Left kidney (tissue), 8 donors: ENCODE measurements at places on chromosomes 6 and 20.

- no peak for DNase-seq
These were observed 160.9 kb downstream of the FRK start for GRCh38 chr6:115899730-115900282.

DNA sequence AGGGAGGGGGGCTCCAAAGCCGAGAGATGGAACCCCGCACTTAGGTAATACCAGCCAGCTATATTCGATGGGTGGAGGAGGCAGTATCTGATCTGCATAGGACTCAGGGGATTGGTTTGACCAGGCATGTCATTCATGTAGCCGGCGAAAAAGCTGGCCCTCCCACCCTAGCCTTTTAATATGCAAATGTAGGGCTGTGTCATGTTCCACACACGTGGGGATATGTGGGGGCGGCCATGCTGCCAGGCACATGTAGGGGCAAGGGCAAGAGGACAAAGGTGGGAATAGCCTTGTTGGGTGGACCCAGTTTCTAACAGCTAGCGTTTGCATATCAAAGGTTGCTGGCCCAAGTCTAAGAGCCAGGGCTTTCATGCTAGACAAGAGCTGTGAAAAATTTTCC is 39.1 kb upstream of the DDR1 start:
- no peak for DNase-seq

DNA sequence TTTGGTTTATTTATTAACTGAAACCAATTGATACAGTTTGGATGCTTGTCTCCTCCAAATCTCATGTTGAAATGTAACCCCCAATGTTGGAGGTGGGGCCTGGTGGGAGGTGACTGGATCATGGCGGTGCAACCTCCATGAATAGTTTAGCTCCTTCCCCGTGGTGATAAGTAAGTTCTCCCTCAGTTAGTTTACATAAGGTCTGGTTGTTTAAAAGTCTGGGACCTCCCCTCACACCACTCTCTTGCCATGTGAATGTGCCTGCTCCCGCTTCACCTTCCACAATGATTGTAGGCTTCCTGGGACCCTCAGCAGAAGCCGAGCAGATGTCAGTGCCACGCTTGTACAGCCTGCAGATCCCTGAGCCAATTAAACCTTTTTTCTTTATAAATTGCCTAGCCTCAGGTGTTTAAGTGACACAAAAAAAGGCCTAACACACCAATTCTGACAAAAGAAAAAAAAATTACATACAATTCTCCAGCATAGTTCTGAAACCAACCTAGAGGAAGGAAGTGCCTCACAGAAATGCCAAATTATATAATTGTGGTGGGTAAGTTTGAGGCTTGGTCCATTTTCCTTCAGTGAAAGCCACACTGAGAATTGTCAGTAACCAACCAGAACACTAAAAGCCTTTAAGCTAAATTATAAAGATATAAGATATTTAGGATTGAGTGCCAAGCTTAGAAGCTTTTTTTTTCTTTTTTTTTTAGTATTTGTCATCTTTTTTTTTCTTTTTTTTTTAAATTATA is 15.0 kb downstream of the MAP7 start:
- DNase-seq = no peak

DNA sequence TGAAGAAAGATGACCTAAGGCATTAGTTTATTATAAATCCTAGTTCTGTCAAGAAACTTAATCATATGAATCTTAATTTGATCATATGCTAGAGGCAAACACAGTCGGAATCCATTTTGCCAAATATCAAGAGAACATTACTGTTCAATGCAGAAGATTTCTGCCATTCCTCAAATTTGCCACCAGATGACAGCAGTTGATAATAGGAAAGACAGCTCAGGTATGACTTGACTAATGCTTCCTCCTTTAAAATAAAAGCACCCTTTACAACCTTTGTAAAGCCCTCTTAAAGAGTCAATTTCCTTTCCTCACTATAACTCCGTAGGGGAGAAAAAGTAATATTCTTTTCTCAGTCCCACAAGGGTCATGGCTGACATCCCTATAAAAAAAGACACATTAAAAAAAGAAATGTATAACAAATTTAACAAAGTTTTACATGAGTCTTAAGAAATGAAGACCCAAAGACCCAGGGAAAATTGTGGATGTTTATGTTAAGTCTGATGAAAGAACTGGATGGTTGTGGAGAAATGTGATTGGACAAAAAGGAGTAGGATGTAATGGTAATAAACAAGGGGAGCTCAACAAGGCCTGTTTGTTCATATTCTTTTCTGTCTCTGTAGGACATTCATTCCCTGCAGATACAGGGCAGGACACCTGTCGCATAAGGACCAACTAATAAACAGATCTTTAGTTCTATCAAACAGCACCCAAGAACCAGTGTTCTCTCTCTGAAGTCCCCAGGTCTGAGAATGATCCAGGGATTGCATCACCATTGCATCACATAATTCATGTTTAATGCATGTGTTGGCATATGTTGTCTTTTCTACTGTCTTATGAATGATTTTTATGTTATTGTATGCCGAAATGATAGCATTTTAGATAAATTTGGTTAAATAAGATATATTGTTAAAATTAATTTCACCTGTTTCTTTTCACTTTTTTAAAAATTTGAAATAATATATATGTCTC is 23.0 kb upstream of the IL17A start:
- DNase-seq = no peak

- DNase-seq = no peak
These were observed 143.2 kb downstream of the PREX1 start for GRCh38 chr20:48684501-48685041.

- no peak for DNase-seq
These were observed 224.2 kb downstream of the CLIC5 start for GRCh38 chr6:45791211-45792168.

GRCh38 chr6:161549977-161550655 is 276.3 kb upstream of the AGPAT4 start:
- DNase-seq = no peak

DNA sequence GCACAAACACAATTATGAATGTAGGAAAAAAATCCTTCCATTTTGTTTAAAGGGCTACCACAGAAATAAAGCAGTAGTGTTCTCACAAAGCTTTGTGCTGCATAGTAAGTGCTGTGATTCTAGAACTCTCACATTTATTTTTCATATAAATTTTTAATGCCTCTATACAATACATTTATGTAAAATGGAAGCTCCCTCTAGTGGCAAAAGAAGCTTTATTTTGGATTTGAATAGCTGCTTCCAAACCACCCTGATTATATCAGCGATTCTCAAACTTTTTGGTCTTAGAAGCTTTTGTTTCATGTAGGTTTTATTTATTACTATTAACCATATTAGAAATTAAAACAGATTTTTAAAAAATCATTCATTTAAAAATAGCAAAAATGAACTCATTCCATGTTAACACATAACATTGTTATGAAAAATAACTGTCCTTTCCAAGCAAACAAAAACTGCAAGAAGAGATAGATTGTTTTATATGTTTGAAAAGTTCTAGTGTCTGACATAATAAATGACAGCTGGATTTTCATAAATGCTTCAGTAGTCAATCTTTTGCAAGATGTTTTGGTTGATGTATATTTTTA is 38.4 kb downstream of the HS3ST5 start:
- no peak for DNase-seq

DNA sequence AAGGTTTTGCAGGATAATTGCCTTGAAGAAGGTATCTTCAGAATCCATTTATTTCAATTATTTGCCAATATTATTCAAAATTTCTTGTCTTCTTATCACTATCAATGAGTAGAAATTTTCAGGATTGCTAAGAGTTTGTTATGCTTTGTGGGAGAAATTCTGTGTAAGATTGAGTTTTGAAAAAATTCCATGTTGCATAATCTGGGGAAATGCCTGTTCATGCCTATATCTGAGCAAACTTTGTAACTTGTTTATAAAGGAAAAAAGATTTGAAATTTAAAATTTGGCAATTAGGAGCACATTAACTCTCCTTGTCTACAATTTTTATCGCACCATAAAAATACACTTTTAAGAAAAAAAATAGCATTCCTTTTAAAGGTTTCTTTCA is 39.8 kb upstream of the EDN1 start:
- DNase-seq = no peak

GRCh38 chr6:35085359-35086281 is 55.5 kb downstream of the TCP11 start:
- no peak for DNase-seq

GRCh38 chr20:49496553-49497397 is 14.3 kb upstream of the KCNB1 start:
- DNase-seq = no peak

DNA sequence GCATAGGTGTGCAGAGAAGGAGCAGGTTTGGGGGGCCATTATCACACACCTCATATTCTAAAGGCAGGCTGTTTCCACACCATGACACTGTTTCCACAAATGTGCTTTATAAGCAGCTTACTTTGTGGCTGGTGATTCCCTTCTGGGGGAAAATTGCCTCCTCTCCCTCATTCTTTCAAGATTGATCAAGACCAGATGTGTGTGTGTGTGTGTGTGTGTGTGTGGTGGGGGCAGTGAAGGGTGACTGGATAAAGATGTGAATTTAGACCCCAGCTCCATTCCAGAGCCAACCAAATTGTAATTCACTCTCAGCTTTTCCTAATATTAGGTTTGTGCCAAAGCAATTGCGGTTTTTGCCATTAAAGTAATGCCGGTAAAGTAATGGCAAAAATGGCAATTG is 45.6 kb downstream of the EDN3 start:
- no peak for DNase-seq

GRCh38 chr6:133251688-133252087 is 10.5 kb downstream of the EYA4 start:
- no peak for DNase-seq

GRCh38 chr20:51360451-51361201 is 181.9 kb downstream of the NFATC2 start:
- no peak for DNase-seq
